ENCODE measurements at places on chromosomes 7 and 10.

GRCh38 chr7:55644567-55644966 lies 72.3 kb upstream of the VOPP1 start:
- no peak for DNase-seq

DNA sequence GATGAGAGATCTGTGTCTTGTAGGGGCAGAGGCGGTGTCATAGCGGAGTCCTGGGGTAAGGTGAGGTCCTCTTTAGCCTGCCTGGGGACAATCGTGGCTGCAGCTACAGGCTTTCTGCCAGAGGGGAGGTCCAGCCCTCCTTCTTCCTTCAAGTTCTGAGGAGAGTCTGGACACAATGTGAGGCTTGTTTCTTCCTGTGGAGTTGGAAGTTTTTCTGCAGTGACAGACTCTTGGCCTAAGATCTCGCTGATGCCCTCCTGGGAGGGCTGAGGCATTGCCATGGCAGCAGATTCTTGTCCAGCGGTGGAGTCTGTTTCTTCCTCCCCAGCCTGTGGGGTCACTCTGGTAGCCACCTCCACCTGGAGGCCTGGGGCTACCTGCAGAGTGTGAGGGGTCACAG lies 4.4 kb downstream of the NACAD start:
- no peak for DNase-seq

DNA sequence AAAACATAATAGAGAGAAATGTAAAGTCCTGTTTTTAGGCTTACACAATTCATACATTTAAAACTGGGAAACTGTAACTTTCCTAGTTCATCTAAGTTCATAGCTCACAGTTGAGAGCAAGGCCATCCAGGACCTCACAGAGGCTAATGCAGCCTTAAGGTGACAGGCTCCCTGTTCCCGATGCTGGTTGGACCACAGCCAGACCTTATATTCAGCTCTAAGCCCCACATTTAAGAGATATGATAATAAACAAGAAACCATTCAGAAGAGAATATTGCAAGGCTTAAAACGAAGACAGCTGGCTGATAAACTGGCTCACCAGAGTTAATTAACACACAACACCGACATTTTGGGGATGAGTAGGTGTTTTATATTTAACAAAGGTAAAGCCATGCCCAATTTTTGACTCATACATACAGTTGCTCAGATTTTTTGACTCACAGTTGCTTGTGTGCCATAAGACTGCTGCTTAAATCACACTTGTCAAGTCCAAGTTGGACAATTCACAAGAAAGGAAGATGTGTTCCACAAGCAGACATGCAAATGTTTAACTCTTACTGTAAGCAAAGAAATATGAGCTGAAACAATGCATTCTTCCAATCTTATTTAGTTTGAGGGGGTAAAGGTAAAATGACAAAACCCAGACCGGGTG lies 41.1 kb upstream of the TMEM213 start:
- DNase-seq = no peak

DNA sequence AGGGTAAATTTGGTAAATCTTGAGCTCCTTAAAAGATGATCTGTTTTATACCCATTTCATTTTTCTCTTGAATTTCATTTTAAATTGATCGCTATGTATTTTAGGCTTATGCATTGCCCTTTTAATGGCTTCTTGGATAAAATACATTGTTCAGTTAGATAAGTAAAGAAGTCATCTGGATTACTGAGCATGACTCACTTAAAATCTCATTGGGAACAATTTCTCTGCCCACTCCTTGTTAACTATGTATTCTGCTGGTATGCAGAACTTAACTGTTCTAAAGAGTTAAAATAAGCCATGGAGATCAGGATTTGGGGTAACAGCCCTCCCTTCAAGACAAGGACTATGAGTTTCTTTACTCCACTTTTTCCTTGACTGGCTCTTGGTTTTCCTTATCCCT lies 134.2 kb downstream of the SND1 start:
- DNase-seq = no peak

GRCh38 chr7:20385126-20385525 lies 54.4 kb downstream of the ITGB8 start:
- no peak for DNase-seq

DNA sequence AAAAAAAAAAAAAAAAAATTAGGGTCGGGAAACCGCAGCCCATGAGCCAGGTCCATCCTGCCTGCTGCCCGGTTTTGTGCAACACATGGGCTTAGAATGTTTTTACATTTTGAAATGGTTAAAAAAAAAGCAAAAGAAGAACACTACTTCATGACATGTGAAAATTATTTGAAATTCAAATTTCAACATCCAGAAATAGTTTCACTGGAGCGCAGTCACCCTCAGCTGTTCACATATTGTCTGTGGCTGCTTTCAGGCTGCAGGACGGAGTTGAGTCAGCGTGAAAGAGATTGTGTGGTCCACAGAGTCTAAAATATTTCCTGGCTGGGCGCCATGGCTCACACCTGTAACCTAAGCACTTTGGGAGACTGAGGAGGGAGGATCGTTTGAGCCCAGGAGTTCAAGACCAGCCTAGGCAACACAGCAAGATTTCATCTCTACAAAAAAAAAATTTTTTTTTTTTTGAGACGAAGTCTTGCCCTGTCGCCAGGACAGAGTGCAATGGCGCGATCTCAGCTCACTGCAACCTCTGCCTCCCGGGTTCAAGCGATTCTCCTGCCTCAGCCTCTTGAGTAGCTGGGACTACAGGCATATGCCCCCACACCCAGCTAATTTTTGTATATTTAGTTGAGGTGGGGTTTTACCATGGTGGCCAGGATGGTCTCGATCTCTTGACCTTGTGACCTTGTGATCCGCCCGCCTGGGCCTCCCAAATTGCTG lies 63.9 kb upstream of the ECHDC3 start:
- DNase-seq = no peak

DNA sequence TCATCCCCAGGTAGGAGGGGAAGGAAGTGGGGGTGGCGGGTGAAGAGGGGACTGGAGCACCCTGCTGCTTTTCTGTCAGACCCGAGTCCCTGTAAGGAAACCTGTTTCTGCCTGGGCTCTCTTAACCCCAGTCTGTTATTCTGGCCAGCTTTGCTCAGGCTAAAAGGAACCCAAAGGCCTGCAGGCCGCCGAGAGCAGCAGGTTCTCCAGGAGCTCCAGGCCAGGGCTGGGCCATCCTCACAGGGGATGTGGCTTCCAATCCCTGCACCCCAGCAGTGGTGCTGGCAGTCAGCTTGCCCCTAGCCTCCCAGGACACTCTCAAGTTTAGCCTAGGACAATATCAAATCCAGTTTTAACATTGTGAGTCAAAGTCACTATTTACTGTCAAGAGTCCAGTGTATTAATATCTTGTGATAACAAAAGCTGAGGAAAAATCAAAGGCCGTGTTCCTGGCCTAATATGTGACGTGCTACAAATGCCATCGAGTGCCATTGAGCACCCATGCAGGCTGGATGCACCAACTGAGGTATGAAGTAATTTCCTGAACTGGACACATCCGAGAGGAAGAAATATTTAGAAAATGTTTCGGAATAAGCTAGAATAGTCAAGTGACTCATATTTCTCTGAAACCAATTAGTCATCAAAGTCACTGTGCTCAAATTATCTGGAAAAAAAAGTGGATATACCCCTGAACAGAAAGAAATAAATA lies 7.0 kb downstream of the PKD1L1 start:
- DNase-seq = no peak

DNA sequence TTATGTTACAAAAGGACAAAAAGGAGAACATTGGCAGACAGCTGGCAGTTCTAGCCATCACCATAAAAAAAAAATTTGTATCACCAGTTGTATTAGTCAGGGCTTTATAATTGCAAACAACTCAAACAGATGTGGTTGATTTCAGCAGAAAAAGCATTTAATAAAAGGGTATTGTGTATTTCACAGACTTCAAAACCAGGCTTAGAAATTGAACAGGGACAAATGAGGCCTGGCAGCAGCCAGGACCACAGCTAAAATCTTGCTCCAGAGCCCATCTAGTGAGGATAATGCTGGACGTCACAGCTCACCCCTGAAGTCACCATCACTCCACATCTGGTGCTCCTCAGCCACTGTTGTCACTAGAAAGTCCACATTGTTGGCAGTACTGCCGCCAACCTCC lies 52.9 kb upstream of the CALD1 start:
- no peak for DNase-seq

- no peak for DNase-seq
Observed at GRCh38 chr10:74925708-74926107, 99.3 kb downstream of the KAT6B start.

- no peak for DNase-seq
Observed at GRCh38 chr7:111090846-111091245, at the start of gene LRRN3. LRRN3 (plus strand) TSS chr7:111091127; CDS start chr7:111122773, 31,646 bp downstream.

All from activated CD8-positive, alpha-beta memory T cell treated with anti-CD3 and anti-CD28 coated beads for 1 hour (primary cell).